GM04504 (cell line): ENCODE measurements at places on chromosomes 16 and 17.

GRCh38 chr17:45771271-45771959, 12.7 kb upstream of the CRHR1 start:
- DNase-seq: no peak

- DNase-seq: no peak
Observed at GRCh38 chr16:63703612-63704011, 1418.3 kb downstream of the CDH11 start.

DNA sequence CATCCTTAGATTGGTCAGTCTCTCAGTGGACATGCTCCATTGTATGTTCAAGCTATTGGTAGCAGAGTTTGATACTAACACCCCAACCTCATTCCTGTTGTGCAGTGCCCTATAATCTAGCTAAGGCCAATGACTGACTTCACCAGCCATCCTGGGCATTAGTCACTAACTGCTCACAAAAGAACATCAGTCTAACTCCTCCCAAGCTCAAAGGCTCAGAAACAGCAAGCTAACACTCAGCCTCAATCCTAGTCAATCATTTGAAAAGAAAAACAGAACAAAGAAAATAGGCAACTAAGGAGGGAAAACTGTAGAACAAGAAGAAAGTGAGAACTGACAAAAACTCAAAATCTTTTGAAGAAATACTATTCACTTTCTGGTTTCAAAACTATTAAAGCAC, 199.1 kb upstream of the C17orf78 start:
- no peak for DNase-seq

- no peak for DNase-seq
Observed at GRCh38 chr17:81144423-81144781, 20.9 kb upstream of the PVALEF start.

- DNase-seq: no peak
Observed at GRCh38 chr16:2046893-2047329, 723 bp downstream of the NTHL1 start.

DNA sequence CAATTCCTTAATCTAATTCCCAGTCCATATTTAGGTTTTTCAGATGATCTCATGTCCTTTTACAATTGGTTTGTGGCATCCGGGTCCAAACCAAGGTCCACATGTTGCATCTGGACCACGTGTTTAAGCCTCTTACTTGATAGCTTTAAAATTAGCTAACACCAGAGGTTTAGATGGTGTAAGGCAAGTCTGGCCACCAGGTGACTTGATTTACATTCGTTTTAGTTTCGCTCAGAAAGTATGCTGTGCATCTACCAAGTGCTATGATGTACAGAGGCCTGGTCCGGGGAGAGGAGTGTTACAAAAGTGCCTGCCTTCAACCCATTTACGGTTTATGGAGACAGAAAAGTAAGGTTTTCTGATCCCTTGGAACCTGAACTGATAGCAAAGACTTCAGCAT, 878 bp upstream of the DNAJA2 start:
- no peak for DNase-seq

DNA sequence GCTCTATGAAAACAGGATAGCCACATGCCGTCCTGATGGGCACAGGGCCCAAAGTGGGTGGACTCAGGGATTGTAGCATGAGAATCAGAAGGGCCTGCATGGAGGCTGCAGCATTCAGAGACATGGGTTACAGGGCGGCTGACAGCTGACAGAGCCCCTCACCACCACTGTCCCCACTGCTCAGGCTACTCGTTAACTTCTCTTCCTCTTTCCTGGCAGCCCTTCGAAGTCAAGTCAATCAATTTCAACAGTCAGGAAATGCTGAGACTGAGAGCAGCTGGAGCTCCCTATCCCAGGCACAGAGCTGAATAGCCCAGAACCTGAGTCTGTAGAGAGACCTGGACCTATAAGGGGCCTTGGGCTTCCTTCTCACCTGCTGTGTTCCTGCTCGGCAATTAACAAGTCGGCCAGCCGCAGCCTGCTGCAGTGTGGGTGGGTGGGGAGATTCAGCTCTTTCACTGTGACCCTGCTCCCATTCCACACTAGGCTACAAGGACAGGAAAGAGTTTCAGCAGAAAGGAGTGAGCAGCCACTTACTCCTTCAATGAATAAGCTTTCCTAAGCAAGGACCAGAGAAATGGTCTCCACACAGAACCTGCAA, 76.9 kb downstream of the TEX14 start:
- no peak for DNase-seq

DNA sequence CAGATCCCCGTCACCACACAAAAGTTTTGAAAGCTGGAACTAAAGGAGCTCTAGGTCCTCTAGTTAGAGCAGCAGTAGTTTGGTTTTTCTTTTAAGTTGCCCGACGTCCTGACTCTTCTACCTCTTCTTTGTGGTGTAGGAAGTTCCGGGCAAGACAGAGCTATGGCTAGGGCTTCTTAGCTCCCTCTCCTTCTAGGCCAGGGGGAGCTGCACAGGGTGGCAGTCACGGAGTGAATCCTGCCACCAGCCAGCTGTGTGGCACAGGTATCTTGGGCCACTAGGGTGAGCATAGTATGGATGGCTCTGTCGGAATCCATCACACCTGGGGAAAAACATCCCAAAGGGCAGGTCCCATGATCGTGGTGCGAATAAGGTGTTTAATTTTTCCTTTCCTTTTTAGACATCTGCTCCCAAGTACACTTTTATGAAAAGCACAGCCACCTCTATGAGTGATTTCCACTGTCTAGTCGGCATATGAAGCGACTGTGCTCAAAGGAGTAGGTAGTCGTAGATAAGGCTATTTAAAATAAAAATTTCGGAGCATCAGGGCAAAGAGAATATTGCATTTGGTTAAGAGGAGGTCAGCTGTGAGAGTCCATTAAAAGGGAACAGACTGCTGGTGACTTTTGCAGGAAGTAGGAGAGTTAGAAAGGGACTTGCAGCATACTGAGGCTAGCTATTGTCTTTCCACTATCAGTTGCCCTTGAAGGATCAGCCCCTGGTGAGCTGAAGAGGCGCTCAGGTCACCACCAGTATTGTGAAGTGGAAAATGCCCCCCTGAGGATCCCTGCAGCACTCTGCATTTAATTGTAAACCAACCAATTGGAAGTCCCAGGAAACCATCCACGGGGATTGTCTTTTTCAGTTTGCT, 2.1 kb downstream of the PRKCA start:
- DNase-seq: no peak

GRCh38 chr16:67430977-67431774, at the start of gene HSD11B2:
TSS of gene HSD11B2 (plus strand) at chr16:67431121. CDS start at chr16:67431249, 128 bp downstream.
- no peak for DNase-seq

- DNase-seq: no peak
Observed at GRCh38 chr16:26727848-26728247, 338.9 kb upstream of the C16orf82 start.
